ENCODE measurements at places on chromosomes 16 and 17. TPM values are rescaled to one million over a fixed set of nuclear protein-coding genes. Genes with fewer than 3 reads are reported as not detected.

GRCh38 chr17:48121923-48122664, 14.5 kb downstream of the SNX11 start:
- no peak for DNase-seq

- no peak for DNase-seq
These were observed 21.8 kb downstream of the ABCA5 start for GRCh38 chr17:69305177-69305576.

DNA sequence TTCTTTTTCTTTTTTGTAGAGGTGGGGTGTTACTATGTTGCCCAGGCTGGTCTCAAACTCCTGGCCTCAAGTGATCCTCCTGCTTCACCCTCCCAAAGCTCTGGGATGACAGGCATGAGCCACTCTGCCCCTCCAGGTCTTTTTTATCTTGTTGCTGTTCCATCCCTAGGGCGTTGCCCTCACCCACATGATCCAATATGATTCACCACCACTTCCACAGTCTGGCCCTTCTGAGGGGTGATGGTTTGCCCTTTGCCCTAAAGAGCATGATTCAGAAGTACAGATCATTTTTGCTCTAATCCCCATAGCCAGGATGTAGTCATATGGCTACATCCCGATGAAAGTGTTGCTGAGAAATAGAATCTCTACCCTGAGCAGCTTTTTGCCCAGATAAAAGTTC, 18.8 kb downstream of the STX4 start:
- no peak for DNase-seq

- DNase-seq: no peak
These were observed 61.4 kb downstream of the ARHGAP17 start for GRCh38 chr16:24953721-24954120.

DNA sequence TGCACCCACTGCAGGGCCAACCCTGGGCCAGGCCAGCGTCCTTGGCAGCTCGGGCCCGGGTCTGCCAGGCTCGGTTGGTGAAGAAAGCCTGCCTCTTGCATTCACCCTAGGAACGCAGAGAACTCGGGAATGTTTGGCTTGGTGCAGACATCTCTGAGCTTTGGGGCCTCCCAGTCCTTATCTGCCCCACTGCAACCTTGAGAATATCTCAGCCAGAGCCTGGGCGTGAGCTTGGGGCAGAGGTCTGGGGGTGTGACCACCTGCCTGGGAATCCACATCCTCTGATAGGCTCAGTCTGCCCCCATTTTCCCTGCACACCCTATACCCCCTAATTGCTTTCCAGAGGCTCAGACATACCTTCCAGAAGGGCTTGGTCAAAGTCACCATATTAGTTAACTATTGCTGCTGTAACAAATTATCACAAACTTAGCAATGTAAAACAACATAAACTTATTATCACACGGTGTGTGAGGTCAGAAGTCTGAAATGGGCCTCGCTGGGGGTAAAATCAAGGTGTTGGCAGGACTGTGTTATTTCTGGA, 30.7 kb upstream of the ZNF423 start:
- DNase-seq: no peak

DNA sequence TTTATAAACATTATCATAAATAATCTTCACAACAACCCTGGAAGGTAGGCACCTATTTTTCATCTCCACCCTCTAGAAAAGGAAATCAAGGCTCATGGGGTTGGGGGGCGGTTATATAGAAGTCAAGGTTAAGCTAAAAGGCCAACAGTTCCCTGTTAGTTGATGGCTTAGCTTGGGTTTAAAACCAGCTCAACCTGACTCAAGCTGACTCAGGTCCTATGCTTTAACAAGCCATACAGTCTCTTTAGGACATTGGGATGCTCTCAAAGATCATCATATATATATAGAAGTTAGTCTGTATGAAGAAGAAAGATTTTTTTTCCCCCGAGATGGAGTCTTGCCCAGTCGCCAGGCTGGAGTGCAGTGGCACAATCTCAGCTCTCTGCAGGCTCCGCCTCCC, 44.8 kb upstream of the MED13 start:
- no peak for DNase-seq

DNA sequence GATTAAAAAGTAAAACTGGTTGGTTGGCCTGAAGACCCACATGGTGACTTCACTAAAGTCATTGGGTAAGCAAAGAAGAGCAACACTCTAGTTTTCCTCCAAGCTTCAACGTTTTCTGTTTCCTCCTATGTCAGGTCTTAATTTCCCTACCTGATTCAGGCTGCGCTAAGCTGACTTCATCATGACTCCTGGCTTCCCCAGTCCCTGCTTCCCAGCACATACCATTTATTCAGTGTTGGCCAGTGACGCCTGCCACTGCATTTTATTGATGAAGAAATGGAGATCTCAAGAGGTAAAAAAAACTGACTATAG, 645.3 kb downstream of the WWOX start:
- no peak for DNase-seq

- no peak for DNase-seq
These were observed 15.4 kb downstream of the TBX4 start for GRCh38 chr17:61467416-61468262.

DNA sequence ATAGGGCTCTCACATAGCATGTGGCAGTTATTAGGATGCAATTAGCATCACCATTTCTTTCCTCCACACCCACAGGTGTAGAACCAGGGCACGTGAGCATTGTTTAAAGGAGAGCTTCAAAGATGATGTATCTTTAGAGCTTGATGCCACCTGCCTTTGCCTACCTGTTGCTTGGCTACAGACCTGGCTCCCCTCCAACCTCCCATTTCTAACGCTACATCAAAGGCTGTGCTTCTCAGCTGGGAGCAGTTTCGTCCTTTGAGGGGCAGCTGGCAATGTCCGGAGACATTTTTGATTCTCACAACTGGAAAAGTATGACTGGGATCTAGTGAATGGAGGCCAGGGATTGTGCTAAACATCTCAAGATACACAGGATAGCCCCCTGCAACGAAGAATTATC, 78.5 kb upstream of the CLEC3A start:
- DNase-seq: no peak

- no peak for DNase-seq
These were observed 15.3 kb downstream of the CMTM3 start for GRCh38 chr16:66619534-66620428.

- no peak for DNase-seq
These were observed 43.7 kb downstream of the PKD1L3 start for GRCh38 chr16:71956486-71956885.

DNA sequence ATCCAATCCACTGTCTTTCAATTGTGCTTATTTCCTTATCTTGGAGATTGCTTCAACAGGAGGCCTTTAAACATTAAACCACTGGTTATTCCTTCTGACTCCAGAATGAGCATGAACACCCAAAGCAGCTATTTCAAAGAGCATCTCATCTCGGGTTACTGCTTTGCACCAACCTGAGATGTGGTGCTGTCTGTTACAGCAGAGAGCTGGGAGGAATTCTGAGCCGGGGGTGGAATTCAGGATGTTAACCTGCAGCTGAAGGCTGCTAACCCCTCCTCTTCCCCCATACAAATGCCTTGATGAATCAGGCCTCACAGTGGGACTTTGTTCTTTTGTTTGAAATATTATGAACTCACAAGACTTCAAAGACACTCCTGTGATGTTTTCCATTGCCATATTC, 113.1 kb downstream of the SHISA9 start:
- no peak for DNase-seq

DNA sequence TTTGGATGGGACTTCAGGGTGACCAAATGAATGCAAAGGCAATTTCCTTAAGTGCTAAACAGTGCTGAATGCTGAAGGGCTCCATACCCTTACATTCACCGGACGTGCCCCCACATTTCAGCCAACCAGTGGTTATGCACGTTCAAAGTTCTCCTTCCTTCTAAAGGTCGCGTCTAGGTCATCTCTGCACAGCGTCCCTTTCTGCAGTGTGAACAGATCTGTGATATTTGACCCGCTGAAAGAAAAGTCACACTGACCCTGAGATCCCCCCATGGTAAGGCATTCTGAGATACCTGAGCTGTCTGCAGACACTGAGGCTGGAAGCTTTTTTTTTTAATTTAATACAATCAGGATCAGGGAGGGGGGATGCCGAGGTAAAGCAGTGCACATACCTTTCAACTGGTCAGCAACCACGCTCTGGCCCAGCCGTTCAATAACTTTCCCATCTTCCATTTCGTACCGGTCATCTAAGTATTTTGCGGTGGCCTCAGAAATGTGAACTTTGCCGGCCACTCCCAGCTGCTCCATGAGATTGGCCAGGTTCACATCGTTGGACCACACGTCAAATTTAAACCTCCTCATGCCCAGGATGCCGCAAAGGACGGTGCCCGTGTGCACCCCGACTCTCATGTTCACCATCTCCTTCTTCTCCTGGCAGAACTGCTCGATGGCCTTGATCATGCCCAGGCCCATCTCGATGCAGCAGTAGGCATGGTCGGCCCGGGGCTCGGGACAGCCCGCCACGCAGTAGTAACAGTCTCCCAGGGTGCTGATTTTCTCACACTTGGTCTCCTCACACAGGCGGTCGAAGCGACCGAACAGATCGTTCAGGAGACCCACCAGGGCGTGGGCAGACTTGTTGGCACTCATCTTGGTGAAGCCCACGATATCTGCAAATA, 2.6 kb downstream of the ADCY9 start:
- no peak for DNase-seq

DNA sequence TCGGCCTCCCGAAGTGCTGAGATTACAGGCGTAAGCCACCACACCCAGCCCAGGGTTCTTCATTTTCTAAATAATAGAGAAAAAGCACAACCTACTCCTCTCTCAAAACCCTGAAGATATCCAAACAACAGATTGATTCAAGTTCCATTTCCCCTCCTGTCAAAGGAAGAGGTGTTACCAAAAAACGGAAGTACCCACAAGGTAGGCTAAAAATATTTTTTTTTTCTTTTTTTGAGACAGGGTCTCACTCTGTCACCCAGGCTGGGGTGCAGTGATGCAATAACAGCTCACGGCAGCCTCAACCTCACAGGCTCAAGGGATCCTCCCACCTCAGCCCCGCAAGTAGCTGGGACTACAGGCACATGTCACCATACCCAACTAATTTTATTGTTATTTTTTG, 18.9 kb downstream of the UTP6 start:
- no peak for DNase-seq

Gene MMP15
- 54.2 TPM for polyA plus RNA-seq

Gene EPN3
- 2.8 TPM for polyA plus RNA-seq

Gene KRTAP2-1
- polyA plus RNA-seq: not detected

Gene PRSS27
- polyA plus RNA-seq: 1.7 TPM

Gene SPATA22
- polyA plus RNA-seq: 1.1 TPM

Gene CMC2
- polyA plus RNA-seq: 37.4 TPM

Gene NFATC2IP
- 78.7 TPM for polyA plus RNA-seq

Gene CCL14
- polyA plus RNA-seq: 104 TPM
